ENCODE measurements at places on chromosomes 4 and X.

DNA sequence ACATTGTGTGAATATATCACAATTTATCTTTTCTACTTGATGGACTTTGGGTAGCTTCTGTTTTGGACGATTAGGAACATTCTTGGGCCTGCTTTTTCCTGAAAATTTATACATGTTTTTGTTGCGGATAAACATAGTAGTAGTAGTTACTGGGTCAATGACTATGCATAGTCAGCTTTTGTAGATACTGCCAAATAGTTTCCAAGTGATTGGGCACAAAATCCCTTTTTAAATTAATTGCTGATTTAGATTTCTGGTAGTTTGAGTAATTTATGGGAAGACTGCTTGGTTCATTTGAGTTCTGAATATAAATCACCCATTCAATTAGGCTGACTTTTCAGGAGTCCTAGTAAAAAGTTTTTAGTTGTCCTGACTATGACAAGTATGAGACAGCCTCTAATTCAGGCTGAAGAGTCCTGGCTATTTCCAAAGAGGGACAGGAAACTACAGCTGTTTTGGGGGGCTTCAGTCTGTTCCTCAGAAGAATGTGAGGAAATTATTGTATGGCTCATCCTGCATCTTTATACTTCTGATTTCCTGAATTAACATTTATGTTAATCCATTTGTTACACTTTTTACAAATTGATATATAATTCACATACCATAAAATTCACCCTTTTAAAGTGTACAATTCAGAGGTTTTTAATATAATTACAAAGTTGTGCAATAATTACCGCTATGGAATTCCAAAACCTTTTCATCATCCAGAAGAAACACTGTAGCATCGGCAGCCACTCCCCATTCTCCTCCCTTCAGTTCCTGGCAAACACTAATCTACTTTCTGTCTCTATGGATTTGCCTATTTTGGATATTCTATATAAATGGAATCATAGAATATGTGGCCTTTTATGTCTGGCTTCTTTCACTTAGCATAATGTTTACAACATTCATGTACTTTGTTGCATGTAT is 14.2 kb downstream of the LRP2BP start:
- DNase-seq = no peak

DNA sequence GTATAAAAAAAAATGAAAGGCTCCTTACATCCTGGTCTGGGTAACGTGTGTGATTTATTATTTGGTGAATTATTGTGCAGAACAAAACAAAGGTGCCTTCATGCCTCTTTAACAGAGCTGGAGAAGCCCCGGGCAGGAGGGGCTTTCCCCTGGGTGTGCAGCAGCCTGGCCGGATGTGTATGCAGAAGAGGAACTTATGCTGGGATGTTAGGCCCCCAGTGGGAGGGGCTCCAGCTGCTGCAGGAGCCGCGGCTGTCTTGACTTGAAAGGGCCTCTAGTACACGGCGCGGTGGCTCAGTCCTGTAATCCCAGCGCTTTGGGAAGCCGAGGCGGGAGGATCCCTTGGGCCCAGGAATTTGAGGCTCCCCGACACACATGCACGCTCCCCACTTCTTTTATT is 16.0 kb downstream of the CCNQ start:
- peak; percentile 45 for DNase-seq

- no peak for DNase-seq
These were observed 194.2 kb downstream of the RAPGEF2 start for GRCh38 chr4:159297091-159297490.

DNA sequence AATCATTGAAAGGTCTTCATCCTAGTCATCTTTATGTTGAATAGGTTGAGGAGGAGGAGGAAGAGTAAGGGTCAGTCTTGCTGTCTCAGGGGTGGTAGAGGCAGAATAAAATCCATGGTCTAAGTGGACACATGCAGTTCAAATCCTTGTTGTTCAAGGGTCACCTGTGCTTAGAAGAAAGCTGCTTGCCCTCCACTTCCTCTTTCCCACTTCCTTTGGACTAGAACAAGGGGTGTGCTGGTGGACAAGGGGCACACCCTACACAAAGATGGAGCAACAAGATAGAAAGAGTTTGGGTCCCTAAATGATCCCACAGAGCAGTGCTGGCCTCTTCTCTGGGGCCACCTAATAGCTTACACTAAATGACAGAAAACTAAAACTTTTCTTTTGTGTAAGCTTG is 47.9 kb downstream of the HSD17B13 start:
- no peak for DNase-seq

DNA sequence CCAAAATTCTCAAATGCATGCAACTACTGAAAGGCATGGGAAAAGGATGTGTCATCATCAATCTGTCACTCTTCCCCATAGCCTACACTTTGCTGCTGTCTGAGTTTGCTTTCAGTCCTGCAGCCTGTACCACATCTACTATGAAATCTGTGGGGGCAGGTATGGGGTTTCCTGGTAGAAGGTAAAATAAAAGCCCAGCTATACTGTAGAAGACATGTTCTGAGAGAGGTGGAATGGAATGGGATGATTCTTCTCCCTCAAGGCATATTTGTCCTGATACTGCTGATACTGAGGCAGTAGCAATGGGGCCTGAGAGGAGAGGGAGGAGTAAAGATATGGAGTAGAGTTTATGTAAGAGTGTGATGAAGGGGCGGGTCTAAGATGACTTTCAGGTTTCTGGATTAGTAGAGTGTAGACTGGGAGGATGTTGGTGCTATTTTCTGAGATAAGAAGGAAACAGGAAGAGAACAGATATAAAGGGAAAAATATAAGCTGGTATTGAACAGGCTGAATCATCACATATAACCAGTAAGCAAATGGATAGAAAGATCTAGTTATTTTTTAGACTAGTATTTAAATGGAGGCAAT is 38.7 kb upstream of the GYPA start:
- DNase-seq = no peak

DNA sequence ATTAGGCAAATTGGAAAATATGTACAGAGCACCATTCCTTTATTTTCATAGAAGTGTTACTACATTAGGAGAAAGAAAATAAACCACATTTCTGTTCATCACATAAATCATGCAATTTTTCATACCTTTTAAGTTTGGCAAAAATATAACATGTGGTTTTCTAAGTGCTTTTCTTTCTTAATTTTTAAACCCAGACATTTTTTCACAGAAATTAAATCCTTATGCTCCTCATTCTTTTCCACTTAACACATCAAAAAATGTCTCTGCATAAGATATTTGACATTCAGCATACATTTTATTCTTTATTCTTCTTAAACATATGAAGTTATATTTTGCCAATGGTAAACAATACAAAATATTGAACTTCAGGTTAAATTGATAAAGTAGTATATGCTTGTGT is 826.6 kb upstream of the SLIT2 start:
- no peak for DNase-seq

DNA sequence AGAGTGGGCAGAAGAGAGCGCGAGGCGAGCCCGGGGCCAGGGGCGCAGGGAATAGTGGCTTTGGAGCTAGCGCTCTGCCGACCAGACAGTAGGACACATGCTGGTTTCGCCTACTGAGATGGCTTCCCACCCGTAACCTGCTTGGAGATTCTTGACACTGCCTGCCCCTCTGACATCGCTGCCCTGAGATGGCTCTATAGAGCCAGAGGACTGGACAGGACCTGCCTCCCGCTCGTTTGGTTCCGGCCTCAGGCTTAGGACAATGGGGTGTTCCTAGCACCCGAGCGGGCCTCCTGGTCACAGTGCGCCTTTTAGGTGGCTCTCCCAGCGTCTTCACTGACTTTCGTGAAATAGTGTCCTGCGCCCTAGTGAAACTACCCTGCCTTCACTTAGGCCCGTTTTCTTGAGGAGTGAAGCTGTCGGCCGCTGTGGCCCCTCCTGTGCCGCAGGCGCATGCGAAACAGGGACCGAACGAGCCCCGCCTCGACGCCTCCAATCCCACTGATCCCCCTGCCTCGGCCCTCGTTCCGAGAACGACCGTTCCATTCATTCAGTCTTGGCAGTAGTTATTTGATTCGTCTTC is 608 bp downstream of the TAF1 start:
- peak; percentile 17 for DNase-seq

DNA sequence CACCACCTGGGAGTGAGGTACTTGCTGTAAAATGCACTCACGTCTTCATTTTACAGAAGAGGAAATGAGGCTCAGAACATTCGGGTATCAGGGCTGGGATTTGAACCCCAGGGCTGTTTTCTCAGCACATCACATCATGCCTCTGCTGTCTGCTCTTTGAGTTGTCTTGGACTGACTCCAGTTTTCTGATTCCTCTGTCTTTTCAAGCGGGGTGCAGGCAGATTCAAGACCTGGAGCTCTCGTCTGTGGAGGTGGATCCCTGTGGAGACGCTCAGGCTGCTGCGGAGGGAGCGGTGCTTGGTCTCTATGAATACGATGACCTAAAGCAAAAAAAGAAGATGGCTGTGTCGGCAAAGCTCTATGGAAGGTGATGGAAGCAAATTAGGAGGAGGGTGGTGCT is 6.3 kb downstream of the LAP3 start:
- DNase-seq = no peak

DNA sequence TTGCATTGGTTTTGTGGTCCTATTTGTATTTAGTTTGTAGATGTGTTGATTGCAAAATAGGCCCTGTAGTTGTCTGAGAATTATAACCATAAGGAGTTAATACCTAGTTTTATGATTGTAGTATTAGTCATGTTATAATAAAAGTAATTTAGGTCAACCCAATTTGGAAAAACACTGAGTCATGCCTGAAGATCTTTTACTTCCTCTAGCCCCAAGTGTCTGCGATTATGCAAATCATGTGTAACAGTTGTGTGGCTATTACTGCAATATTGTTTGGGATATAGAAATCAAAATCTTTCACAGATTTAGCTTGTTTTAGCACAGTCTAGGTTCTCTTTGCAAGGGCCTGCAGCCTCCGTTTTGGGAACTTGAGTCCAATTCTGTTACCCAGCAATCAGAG is 12.6 kb downstream of the SRD5A3 start:
- no peak for DNase-seq

DNA sequence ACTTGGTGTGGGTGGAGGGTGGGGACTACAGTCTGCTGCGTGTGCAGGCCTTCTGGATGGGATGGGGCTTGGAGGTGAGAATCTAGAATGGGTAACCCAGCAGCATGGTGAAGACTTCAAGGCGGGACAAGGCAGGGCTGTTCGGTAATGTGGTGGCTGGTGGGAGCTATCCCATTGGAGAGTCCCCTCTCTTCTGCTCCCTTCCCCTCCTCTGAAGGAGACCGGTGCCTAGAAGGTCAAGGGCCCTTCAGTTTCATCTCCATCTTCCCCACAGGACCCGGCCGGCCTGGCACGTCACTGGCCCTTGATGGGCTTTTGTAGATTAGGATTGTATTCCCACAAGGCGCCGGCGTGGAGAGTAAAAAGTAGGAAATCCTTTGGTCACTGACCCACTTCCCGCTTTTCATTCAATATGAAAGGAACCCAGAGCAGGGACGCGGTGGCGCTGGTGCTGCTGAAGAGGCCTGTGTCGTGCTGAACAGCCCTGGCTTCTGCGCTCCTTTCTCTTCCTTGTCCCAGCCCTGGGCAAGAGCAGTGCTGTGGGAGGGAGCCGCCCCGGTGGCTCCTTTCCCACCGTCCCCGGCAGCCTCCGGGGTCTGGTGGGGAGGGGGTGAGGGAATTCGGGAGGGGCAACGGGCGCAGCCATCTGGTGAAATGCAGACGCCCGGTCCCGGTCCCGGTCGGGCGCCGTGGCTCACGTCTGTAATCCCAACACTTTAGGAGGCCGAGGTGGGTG is 7.3 kb upstream of the HMGB3 start:
- no peak for DNase-seq

DNA sequence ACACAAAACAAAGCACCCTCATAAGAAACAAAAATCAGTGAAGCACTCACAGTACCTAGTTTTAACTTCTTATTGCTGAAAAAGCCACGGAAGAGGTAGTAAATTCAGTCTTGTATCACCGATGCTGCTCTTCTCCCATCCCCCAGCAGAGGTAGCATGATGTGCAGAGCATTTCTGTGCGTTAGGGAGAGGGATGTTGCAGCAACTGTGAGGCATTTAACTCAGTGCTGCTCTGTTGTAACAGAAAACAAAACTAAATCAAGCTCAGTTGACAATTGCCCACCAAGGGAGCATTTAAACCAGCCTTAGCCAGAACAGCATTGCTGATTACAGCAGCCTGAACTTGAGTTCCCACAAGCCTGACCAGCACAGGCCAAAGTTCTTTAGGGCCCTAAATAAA is 1279.7 kb upstream of the ADGRL3 start:
- no peak for DNase-seq

- DNase-seq = no peak
These were observed 52.7 kb downstream of the DCLK2 start for GRCh38 chr4:150130933-150131332.

GRCh38 chrX:17531500-17531899 is 156.5 kb downstream of the NHS start:
- no peak for DNase-seq

GRCh38 chr4:186032259-186032658 is 36.7 kb upstream of the TLR3 start:
- DNase-seq = no peak

DNA sequence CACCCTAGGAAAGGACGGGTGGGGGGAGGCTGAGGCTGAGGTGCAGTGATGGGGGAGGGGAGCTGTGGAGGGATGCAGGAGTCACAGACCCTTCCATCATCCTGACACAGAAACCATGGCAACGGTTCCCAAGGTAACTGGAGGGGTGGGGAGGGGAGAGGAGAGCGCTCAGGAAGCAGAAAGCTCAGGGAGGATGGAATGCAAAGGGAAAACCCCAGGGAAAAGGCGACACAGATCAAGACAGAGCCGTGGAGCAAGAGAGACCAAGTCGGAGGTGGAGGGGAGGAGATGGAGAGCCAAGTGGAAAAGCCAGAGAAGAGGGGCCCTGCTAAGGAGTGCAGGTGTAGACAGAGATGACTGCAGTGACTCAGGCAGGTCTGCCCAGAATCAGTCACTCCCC is 14.5 kb downstream of the L1CAM start:
- DNase-seq = no peak
